Endothelial cell (in vitro differentiated cells): ENCODE measurements at places on chromosomes 5 and 9. TPM values are rescaled to one million over a fixed set of nuclear protein-coding genes. Genes with fewer than 3 reads are reported as not detected.
A peak's percentile ranks its signal among the peaks of the same experiment; 100 is the strongest.

OR1J2 gene
- not detected for total RNA-seq

ZCCHC7 gene
- 12.0 TPM for total RNA-seq

TAS2R1 gene
- not detected for total RNA-seq

SPOCK1 gene
- 8.7 TPM for total RNA-seq

GAS1 gene
- 11.2 TPM for total RNA-seq

PCDHGA3 gene
- total RNA-seq: 1.4 TPM

PKD2L2 gene
- total RNA-seq: not detected

TAF11L6 gene
- total RNA-seq: not detected

GRCh38 chr9:133956520-133957076 lies 35.5 kb downstream of the VAV2 start:
- no peaks in the 10 kb centered on the region for H3K36me3 ChIP-seq
- H3K4me1 ChIP-seq: peaks cover 38% of the 10 kb centered on the region
- H3K27ac ChIP-seq: peak overlapping the region; percentile 91
- DNase-seq: peak; percentile 45

GRCh38 chr9:84343111-84343521 lies 2.6 kb upstream of the SLC28A3 start:
- H3K36me3 ChIP-seq: no peaks in the 10 kb centered on the region
- DNase-seq: no peak
- H3K27ac ChIP-seq: no peak overlapping the region
- H3K27me3 ChIP-seq: peaks cover 1% of the 10 kb centered on the region

- H3K36me3 ChIP-seq: no peaks in the 10 kb centered on the region
- DNase-seq: peak; percentile 52
- H3K27ac ChIP-seq: no peak overlapping the region
- no peak overlapping the region for H3K4me3 ChIP-seq
Observed at GRCh38 chr5:61817472-61818326, 485.6 kb downstream of the ZSWIM6 start.

- no peak overlapping the region for H3K4me3 ChIP-seq
- no peaks in the 10 kb centered on the region for H3K36me3 ChIP-seq
- H3K27me3 ChIP-seq: peaks cover under 1% of the 10 kb centered on the region
- DNase-seq: no peak
- no peak overlapping the region for H3K27ac ChIP-seq
Observed at GRCh38 chr9:90878562-90878961, 76.9 kb downstream of the SYK start.

DNA sequence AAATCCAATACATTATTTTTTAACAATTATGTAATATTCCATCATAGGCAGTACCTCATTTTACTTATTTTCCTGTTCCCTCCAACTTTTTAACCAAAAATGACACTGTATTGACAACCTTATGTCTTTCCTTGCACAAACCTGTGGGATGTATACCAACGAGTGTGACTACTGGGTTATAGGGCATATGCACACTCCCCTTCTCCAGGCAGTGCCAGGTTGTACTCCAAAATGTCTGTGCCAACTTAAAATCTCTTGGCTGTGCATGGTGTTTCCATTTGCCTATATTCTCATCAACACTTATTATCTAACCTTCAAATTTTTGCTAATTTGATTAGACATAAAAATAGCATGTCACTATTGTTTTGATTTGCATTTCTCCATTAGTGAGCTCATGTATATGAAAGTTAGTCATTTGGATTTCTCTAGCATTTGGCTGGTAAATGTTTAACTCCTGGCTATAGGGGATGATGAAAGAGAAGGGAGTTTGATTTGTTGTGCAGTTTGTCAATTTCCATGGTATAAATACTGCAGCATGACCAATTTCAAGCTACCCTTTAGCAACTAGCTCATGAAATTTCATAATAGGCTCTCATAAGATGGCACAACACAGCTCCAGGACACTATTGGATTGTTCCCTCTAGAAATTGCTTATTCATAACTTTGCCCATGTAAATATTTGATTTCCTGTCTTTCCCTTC lies 129.9 kb downstream of the BAAT start:
- no peaks in the 10 kb centered on the region for H3K36me3 ChIP-seq
- no peak overlapping the region for H3K27ac ChIP-seq
- DNase-seq: no peak
- H3K4me1 ChIP-seq: no peaks in the 10 kb centered on the region

GRCh38 chr9:112819635-112820496 lies 69.3 kb downstream of the SNX30 start:
- H3K4me3 ChIP-seq: no peak overlapping the region
- no peak overlapping the region for H3K27ac ChIP-seq

- H3K36me3 ChIP-seq: no peaks in the 10 kb centered on the region
- DNase-seq: no peak
- H3K4me1 ChIP-seq: peaks cover 28% of the 10 kb centered on the region
- H3K4me3 ChIP-seq: no peak overlapping the region
Observed at GRCh38 chr9:68742333-68742730, 37.3 kb downstream of the PIP5K1B start.

DNA sequence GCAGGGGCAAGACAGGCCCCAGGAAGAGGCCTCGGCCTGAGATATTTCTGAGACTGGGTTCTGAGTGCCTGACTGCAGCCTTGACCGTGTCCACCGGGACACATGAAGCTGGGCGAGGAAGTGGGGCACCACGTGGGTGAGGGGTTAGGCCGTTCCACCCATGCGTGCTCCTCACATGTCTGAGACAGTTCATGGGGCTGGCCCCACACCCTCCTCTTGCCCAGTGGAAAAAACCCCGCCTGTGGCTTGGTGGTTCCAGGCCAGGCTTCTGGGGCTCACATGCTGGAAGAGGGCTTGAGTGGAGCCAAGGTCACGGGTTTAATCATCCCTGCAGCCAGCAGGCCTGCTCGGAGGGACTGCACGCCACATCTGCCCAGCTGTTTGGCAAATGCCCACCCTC lies 11.4 kb downstream of the HMCN2 start:
- no peaks in the 10 kb centered on the region for H3K36me3 ChIP-seq
- H3K4me1 ChIP-seq: peaks cover 27% of the 10 kb centered on the region
- H3K27me3 ChIP-seq: peaks cover 2% of the 10 kb centered on the region
- no peak overlapping the region for H3K4me3 ChIP-seq
- no peak overlapping the region for H3K27ac ChIP-seq
- DNase-seq: no peak

DNA sequence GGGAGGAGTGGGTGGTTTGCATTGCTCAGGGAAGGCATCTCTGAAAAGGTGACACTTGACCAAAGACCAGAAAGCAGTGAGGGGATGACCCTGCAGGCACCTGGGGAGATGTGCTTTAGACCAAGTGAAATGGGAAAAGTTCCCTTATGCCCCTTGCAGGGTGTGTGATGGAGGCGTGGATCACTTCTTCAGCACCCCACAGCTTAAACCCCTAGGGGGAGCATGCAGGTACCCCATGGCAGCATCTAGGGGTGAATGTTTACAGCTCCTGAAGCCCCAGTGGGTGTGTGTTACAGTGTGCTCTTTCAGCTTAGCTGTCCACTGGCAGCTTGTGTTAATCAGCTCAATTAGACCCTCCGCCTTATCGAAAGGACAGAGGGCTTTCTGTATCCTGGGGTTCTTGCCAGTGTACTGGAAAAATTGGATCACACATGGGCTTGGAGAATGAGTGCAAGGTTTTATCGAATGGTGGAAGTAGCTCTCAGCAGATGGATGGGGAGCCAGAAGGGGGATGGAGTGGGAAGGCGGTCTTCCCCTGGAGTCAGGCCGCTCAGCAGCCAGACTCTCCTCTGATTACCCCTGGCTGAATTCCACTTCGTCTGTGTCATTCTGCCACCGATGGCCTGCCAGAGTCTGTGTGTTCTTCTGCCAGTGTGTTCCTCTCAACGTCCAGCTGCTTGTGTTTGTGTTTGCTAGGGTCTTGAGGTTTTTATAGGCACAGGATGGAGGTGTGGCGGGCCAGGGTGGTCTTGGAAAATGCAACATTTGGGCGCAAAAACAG lies 6.3 kb downstream of the BHMT2 start:
- H3K4me1 ChIP-seq: peaks cover 5% of the 10 kb centered on the region
- no peak overlapping the region for H3K27ac ChIP-seq

DNA sequence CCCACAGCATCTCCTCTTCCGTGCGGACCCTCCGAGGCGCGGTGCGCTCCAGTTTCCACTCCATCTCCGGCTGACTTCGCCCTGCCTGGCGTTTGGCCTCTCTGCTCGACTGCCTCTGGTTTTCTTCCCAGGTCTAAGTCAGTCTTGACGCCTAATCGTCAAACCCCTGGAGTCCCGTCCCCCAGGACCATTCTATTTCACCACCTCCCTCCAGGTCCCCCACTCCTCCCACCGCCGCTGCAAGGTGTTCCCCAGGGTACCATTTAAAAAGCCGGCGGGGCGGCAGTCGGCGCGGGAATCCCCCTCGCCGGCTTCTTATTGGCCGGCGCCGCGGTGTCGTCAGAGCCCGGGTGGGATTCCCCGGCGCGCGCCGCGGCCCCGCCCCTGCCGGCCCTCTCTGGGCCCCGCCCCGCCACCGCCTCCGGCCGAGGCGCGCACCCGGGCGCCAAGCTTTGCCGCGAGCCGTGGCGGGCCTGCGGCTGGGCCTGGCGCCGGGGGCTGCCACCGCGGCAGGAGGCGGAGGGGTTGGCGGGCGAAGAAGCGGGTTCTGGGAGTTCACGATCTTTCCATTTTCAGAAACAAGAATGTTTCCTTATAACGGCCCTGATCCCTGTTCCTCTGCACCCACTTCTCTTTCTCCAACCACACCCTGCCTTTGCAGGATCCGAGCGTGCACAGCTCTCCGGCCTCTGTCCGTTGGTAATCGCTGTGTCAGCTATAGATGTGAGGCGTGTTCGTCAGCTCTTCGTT lies at the start of gene CDC20B:
CDC20B (minus strand) TSS at position 241 of the 750 bp plus-strand sequence; CDS start at position 64, 177 bp downstream.
- H3K4me1 ChIP-seq: peaks cover 14% of the 10 kb centered on the region
- peak within 1 kb of the TSS; percentile 87 for H3K4me3 ChIP-seq
- peak; percentile 82 for DNase-seq
- H3K36me3 ChIP-seq: no peaks in the 10 kb centered on the region
- peaks cover 14% of the 10 kb centered on the region for H3K27me3 ChIP-seq
- no peak within 1 kb of the TSS for H3K27ac ChIP-seq

GRCh38 chr9:29640507-29640906 lies 2067.2 kb upstream of the C9orf72 start:
- no peak for DNase-seq
- H3K4me3 ChIP-seq: no peak overlapping the region
- no peak overlapping the region for H3K27ac ChIP-seq
- H3K4me1 ChIP-seq: no peaks in the 10 kb centered on the region

- no peak overlapping the region for H3K27ac ChIP-seq
- H3K4me1 ChIP-seq: no peaks in the 10 kb centered on the region
- no peak overlapping the region for H3K4me3 ChIP-seq
- H3K36me3 ChIP-seq: no peaks in the 10 kb centered on the region
Observed at GRCh38 chr9:5644501-5644900, 15.6 kb downstream of the RIC1 start.

GRCh38 chr5:88718736-88719135 lies 164.2 kb downstream of the MEF2C start:
- no peak overlapping the region for H3K4me3 ChIP-seq
- H3K4me1 ChIP-seq: no peaks in the 10 kb centered on the region
- DNase-seq: no peak

- no peak overlapping the region for H3K4me3 ChIP-seq
- no peaks in the 10 kb centered on the region for H3K27me3 ChIP-seq
- no peaks in the 10 kb centered on the region for H3K4me1 ChIP-seq
- no peak overlapping the region for H3K27ac ChIP-seq
- H3K36me3 ChIP-seq: no peaks in the 10 kb centered on the region
- DNase-seq: no peak
Observed at GRCh38 chr5:51566953-51567352, 183.7 kb downstream of the ISL1 start.

GRCh38 chr5:52356311-52356918 lies 431.3 kb upstream of the ITGA1 start:
- H3K4me1 ChIP-seq: no peaks in the 10 kb centered on the region
- H3K36me3 ChIP-seq: no peaks in the 10 kb centered on the region
- DNase-seq: no peak
- no peaks in the 10 kb centered on the region for H3K27me3 ChIP-seq
- no peak overlapping the region for H3K27ac ChIP-seq

DNA sequence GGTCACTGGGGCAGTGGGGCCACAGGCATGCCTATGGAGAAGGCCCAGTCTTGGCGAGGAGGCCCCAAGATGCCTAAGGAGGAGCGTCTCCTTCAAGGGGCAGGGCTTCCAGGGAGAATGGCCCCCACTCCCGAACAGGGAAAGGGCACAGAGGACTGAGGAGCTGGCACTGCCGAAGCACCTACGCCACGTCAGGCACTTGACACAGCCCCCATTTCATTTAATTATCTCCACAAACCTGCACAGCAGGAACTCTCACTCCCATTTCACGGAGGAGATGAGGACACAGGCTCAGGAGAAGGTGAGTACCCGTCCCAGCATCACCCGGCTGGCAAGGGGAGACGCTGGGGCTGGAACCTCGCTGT lies 26.0 kb downstream of the EGR1 start:
- peak overlapping the region; percentile 59 for H3K4me3 ChIP-seq
- no peak for DNase-seq
- peaks cover 23% of the 10 kb centered on the region for H3K27me3 ChIP-seq
- no peak overlapping the region for H3K27ac ChIP-seq

DNA sequence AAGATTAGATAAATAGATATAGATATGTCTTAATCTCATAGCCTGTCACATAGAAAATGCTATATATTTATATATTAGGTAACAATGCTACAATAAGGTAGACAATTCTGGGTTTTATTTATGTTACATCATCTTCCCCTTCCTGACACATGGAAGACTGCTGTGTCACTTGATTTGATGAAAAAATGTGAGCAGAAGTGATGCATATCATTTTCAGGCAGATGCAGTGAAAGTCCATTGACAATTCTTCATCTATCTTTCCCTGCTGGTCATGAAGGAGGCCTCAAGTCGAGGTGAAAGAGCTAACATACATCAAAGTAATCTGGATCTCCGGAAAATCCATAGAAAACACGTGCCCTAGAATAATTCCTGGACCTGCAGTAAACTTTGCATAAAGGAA lies 57.8 kb upstream of the CHD1 start:
- no peaks in the 10 kb centered on the region for H3K36me3 ChIP-seq
- peaks cover 6% of the 10 kb centered on the region for H3K4me1 ChIP-seq
- H3K4me3 ChIP-seq: no peak overlapping the region

DNA sequence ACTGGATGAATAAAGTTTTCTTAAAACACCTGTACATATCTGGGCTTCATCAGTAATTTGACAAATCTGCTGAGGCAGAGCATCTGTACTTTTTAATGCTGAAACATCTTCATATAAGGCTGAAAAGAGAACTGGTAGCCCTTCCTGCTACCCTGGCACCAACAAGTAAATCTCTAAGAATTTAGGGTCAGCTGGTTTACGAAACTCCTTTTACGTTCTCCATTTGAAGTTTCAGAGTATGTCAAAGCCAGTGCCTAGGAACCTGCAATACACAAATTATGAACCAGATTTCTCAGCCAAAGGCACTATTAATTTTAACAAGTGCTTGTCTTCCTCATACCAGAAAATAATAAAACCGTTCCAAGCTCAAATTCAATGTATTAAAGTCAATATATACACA lies 3.8 kb downstream of the ZFAND5 start:
- H3K36me3 ChIP-seq: peaks cover 25% of the 10 kb centered on the region
- no peak for DNase-seq
- H3K4me3 ChIP-seq: no peak overlapping the region
- H3K27ac ChIP-seq: no peak overlapping the region

- no peaks in the 10 kb centered on the region for H3K36me3 ChIP-seq
- no peak overlapping the region for H3K27ac ChIP-seq
- H3K4me3 ChIP-seq: no peak overlapping the region
Observed at GRCh38 chr5:36570301-36571095, 35.9 kb upstream of the SLC1A3 start.

GRCh38 chr5:10695055-10695649 lies 65.9 kb downstream of the DAP start:
- H3K4me1 ChIP-seq: peaks cover 50% of the 10 kb centered on the region
- peak overlapping the region; percentile 73 for H3K4me3 ChIP-seq
- peaks cover 14% of the 10 kb centered on the region for H3K36me3 ChIP-seq
- H3K27me3 ChIP-seq: no peaks in the 10 kb centered on the region
- peak overlapping the region; percentile 78 for H3K27ac ChIP-seq
- peak; percentile 68 for DNase-seq
